ENCODE measurements at places on chromosomes 4 and X.

DNA sequence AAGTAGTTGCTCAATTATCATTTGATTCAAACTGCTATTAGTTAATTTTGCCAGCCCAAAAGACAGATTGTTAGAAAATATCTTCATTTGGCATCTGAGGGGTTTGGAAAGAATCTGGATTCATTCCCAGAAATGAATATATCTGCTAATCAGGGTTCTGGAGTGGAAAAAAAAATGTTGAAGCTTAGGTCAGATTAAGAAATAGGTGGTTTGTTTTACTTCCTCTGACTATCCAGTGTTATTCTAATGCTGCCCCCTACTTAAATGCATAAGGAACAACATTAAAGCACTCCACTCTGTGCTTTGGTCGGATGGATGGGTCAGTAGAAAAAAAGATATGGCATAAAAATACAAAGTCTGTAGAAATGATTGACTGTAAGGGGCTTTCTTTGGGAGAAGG is 89.0 kb downstream of the LUZP4 start:
- DNase-seq = no peak

DNA sequence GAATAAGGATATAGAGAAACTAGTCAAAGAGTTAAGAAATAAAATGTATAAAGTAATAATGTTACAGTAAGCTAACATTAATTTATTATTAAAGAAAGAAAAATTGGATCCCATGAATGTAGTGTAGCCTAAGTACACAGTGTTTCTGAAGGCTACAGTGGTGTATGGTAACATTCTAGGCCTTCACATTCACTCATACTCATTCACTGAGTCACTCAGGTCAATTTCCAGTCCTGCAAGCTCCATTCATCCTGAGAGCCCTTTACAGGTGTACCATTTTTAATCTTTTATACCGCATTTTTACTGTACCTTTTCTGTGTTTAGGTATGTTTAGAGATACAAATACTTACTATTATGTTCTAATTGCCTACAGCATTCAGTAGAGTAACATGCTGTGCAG is 120.6 kb upstream of the AGA start:
- no peak for DNase-seq

DNA sequence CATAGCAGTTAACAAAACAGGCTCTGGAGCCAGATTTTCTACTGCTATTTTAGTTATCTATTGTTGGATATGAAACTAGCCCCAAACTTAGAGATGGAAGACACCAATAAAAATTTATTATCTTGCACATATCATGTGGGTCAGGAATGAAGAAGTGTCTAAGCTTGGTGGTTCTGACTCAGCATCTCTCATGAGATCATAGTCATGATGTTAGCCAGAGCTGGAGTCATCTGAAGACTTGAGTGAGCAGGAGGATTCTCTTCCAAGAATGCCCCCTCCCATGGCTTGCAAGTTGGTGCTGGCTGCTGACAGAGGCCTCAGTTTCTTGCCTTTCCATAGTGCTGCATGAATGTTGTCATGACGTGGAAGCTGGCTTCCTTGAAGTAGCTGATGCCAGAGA is 68.2 kb upstream of the TAPT1 start:
- DNase-seq = no peak

DNA sequence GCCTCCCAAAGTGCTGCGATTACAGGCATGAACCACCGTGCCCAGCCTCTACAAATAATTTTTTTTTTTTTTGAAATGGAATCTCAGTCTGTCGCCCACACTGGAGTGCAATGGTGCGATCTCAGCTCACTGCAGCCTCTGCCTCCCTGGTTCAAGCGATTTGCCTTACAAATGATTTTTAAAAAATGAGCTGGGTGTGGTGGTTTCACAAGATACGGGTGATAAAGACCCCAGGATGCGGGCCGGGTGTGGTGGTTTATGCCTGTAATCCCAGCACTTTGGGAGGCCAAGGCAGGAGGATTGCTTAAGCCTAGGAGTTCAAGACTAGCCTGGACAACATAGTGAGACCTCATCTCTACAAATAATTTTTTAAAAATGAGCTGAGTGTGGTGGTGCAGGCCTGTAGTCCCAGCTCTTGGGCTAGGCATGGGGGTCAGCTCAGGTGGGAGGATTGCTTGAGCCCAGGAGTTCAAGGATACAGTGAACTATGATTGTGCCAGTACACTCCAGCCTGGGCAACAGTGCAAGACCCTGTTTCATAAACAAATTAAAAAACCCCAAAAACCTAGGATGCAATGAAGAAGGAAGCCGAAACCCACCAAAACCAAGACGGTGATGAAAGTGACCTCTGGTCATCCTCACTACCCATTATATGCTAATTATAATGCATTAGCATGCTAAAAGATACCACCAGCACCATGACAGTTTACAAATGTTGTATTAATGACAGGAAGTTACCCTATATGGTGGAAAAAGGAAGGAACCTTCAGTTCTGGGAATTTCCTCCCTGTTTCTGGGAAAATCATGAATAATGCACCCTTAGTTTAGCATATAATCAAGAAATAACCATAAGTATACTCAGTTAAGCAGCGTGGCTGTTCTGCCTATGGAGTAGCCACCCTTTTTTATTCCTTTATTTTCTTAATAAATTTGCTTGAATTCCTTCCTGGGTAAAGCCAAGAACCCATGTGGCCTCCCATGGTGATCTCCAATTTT is 27.7 kb downstream of the PDGFRA start:
- DNase-seq = no peak

GRCh38 chrX:148540671-148541583 is 40.5 kb downstream of the AFF2 start:
- no peak for DNase-seq

DNA sequence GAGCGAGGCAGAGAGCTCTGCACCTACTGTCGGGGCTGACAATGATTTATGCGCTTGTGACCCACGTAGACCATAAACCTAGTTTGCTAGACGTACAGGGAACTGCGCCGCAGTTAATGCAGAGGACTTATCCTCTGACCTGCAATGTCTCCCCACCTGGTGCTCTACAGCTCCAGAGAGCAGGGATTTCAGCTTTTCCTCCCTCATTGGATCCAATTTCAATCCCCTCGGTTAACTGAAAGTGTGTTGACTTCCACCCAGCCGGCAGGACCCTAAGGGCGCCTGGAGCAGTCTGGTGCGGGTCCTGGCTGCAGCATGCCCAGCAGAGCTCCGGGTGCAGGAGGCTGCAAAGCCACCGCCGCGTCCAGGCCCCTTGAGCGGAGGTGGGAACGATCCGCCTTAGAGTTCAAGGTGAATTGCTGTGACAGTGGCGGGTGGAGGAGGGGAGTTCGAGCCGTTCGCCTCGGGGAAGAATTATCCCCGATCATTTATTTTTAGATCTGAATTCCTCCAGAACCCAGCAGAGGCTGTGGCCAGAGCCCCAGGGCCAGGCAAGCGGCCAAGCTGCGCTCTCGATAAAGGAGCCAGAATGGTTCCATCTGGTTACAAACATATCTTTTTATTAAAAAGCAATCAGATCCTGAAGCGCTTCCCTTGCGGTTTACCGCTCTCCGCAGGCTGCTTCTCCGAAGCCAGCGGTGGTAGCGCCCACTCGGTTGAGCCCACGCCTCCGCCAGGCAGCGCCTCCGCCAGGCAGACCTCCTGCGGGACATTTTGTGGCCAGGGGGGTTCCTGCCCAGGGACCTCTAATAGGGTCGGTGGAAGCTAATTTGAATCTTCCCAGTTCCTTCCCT is 66.0 kb downstream of the FBXO8 start:
- DNase-seq = peak; percentile 63

DNA sequence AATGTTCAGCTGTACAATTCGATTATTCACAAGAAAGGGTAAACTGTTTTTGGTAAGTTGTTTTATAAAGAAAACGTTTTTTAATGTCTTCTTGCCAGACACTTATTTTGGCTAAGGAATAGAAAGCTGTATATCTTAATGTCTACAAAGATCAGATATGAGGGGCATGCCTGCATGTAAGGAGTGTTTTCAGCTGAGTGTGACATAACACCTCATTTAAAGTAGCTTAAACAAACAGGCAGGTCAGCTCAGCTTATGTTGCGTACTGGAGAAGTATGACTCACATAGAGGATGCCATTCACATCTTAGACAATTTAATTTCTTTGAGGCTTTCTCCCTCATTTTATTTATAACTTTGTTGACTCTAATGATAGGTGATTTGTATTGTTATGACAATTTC is 30.4 kb downstream of the LAMTOR3 start:
- DNase-seq = no peak

DNA sequence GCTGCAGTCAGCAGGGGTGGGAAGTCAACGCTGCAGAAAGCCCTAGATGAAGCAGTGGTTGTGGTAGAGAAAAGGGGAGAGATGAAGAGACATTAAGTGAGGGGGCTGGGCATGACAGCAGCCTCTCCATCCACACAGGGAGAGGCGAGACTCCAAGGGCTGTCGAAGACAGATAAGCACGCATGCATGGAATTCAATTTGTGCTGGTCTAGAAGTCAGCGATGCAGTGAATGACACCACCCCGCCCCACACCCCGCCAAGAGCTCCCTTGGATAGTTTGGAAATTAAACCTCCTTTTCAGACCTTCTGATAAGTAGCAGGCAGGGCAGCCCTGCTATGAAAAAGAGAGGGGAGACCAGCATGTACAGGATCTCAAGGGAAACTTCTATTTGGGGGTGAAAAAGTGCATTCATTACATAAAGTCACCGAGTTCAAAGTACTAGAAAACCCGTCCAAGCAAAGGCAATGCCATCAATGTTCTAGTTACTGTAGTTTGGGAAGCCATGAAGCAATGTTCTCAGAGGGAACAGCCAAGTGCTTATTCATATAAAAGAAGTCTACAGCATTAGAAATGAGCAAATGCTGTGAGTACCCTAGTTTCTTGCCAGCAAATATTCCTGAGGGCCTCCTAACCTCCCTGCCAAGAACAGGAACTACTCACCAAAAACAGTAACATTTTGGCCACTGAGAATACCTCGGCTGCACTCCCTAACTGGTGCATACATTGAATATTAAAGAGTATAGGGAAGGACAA is 152.3 kb upstream of the ANXA10 start:
- no peak for DNase-seq

DNA sequence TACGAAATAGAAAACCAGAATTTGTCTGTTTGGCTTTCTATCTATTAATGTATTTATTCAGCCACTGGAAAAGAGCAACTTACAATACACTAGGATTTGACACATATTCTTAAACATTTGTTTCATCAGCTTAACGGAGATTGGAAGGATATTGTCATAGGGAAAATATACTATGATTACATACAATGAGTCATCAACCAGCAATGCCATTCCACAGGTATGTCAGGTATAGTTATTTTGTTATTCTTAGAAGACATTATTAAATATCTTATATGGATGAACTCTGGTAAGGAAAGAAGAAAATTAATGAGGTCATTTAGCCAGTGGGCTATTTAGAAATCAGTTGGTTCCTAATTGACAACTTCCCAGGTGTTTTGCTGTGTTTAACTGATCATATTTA is 926.6 kb downstream of the STIM2 start:
- no peak for DNase-seq

DNA sequence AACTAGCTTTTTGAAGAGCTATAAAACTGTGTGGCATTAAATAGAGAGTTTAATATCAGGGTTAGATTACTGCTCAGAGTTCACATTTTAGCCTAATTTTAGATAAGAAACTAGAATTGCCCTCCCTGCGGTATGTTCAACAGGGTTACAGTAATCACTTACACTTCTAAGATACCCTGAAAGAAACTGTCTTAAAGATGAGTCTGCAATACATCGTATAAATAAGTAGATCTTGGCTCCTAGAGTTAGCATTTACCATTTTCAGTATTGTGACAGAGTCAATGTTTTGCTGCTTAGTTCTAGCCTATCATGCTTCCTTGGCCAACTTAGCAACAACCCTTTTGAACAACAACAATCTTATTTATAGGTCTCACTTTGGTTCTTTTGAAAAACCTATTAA is 217.8 kb upstream of the NDST4 start:
- DNase-seq = no peak

DNA sequence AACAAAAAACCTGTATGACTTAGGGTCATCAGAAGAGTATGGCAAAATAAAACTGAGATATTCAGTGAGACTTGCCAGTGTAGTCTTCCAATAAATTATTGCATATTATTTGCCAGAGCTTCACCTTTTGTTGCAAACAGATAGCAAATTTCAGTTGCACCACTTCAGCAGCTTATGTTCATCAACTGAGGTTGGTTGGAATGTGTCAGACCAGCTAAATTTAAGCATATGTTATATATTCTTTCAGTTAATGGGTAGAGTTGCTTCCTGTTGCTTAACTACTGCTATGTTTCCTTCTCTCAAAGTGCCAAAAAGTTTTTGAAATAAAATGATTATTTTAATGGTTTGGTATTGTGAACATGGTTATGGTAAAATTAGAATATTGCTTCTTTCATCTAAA is 61.5 kb downstream of the GALNT7 start:
- no peak for DNase-seq

GRCh38 chr4:77268108-77268507 is 111.1 kb downstream of the CCNG2 start:
- no peak for DNase-seq

- DNase-seq = no peak
These were observed 57.5 kb upstream of the GC start for GRCh38 chr4:71841336-71841735.

DNA sequence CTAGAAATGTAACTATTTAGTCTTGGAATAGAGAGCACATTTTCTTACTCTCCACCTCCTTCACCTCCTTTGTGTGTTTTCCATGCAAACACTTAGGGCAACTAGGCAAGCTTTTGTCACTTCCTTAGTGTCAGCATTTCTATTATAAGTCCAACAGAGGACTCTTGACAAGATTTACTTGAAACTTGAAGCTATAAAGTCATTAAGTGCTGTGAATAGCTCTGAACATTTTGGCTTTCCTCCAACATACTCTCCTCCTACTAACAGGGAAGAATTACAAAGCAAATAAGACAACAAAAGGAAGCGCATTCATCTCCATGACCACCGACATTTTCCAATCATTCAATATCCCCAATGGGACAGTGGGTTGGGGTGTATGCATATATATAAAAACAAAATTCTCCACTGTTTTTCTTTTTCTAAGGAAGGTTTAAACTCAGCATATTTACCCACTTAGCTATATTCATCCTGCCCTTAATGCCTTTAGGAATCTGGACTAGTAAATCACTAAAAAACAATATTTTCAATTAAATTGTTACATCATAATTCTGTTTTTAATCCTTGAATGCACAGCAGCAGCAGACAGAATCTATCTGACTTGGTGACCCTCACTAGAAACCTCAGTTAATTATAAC is 264.6 kb downstream of the SNCA start:
- no peak for DNase-seq

- DNase-seq = no peak
These were observed 30.8 kb downstream of the CPLX1 start for GRCh38 chr4:794900-795725.

DNA sequence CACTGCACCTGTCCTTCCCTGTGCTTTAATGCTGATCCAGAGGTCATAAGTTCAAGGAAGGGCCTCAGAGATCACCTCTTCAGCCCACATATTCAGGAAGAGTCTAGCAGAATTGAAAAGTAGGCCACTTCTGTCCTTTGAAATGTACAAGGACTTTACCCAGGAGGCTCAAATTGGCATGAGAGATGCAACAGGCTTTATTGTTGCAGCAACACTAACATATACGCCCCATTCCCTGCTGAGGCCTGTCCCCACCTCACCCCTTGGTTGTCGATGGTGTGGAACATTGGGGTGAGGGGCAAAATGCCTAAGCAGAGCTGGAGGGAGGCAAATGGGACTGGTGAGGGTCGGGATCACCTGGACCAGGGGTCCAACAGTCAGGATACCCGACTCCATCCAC is 2.8 kb downstream of the PRAF2 start:
- no peak for DNase-seq
